ENCODE measurements at places on chromosomes 1 and 21.

- DNase-seq: peak; percentile 2
Measured at GRCh38 chr21:21163904-21164303, 165.7 kb downstream of the NCAM2 start.

- no peak for DNase-seq
Measured at GRCh38 chr1:46379996-46380395, 14.1 kb upstream of the FAAH start.

GRCh38 chr1:7777591-7777990 is 6.5 kb downstream of the VAMP3 start:
- no peak for DNase-seq

DNA sequence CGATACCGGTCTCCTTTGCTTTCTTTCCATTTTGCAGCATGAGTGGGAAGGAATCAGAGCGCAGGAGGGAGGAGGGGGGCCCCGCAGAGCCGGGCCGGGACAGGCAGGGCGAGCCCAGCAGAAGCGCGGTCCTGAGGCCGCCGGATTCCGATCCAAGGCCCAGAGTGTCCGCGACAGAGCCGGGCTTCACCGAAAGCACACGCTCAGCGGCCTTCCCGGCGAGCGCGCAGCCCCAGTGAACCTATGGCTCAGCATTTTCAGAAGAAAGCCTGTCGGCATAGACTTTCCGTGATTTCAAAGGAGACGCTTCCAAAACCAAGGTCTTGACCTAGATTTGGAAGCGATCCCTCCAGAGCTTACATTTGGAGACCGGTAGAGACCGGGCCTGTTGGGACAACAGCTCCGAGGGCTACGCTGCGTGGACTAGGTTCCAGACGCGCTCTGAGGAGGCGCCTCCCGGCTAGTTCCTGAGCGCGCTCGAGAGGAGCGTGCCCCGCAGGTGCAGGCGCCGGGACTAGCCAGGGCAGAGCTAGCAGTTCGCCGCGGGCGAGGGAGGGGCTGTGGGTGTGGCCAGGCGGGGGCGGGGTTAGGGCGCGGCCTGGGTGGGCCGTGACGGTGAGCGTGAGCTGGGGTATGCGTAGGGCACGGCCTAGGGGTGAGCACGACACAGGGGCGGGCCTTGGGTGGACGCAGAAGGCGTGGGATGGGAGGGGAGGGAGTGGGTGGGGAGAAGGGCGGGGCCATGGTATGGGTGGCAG is 27.8 kb upstream of the PRSS38 start:
- DNase-seq: peak; percentile 91

GRCh38 chr1:54998677-54999076 is at the start of gene BSND:
BSND (plus strand) TSS chr1:54998933; CDS start chr1:54999187, 254 bp downstream.
- DNase-seq: no peak

DNA sequence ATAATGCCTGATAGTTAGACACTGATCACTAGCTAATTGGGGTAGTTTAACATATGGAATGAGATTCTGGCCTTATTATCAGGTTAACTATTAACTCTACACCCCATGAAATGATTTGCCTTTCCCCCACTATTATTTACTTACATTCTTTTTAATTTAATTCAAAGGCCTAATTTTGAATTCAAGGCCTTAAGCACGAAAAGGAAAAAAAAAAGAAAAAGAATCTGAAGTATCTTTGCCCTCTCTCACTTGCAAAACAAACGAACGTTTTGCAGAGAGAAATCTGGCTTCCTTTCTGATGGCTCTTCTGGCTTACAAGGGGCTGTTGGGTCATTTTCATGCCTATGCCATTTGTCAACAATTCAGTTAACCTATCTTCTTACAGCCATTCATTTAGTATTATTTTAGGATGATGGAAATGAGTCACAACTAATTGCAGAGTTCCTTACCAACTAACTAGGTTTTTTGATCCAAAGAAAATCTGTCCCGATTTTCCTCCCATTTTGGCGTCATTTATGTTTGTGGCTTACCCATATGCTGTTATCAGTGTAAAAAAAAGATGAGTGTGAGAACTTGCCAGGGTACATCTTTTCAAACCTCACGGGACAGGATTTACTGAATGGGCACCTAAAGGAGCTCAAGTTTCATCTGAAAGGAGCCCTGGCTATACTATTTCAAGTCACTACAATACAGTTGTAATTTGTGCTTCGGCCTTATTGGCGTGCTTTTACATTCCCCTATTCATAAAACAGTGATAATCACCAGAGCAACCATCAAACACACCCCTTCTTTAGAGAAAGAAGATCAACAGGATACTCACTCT is 1.9 kb upstream of the ERRFI1 start:
- no peak for DNase-seq

DNA sequence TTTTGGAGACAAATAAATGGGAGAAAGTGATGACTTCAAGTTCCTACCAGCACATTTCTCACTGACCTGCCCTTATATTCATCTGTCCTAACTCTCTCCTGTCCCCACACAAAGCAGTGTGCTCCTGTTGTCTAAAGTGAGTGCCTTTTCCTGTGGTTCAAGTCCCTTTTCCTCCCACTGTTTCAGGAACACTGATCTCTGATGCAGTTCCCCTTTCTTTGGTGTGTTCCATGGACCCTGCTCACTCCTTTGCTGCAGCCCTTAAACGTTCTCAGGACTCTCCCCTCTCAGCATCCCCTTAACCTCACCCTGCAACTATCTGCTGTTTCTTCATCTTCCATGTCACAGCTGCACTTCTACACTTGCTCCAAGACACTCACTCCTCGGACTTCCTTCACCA is 195.8 kb upstream of the ETV3 start:
- no peak for DNase-seq

Measured in stimulated activated CD8-positive, alpha-beta memory T cell treated with anti-CD3 and anti-CD28 coated beads, Interleukin-2, amount 100 ng/mL, for 1 hour (primary cell).